ENCODE measurements at places on chromosomes 2 and 18.

GRCh38 chr18:77069482-77069881, 63.1 kb downstream of the MBP start:
- no peak for DNase-seq

DNA sequence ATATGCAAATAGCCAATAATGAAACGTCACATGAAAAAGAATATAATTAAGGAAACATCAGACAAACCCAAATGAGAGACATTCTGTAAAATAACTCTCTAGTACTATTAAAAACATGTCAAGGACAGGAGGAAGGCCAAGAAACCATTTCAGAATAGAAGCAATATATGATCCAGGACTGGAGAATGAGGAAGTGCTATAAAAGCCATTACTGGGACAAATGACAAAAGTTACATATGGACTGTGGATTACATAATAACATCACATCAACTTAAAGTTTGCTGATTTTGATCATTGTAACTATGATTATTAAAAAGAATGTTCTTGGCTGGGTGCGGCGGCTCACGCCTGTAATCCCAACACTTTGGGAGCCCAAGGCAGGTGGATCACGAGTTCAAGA, 81.3 kb downstream of the CRACDL start:
- no peak for DNase-seq

GRCh38 chr2:220959391-220959802, 612.7 kb downstream of the EPHA4 start:
- no peak for DNase-seq

DNA sequence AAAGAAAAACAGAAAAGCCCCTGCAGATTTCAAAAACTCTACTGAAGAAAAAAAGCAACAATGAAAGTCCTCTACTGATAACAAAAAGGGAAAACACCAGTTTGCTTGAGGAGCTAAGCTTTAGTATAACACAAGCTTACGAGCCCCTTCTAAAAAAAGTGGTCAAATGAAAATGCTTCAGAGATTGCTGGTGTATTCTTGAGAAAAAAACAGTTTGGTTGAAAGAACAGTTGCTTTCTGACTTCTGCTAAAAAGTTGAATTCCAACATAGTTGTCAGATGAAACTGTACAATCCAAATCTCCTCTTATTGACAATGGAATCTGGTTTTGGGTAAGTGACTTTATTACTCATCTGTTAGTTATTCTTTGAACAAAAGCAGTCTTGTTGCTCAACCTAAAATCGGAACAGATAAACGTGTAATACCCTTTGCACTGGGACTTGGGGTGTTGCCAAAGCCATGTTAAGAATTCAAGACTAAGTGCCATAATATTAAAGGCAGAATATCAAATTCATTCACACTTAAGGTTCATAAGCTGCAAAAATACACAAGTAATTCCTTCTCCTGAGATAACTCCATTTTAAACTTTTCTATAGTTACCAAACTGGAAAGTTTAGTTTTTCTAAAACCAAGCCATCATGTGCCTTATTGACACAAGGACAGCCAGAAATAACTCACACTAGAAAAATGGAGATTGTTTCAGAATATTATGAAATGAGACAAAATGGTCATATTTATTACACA, 45.3 kb upstream of the SPAG16 start:
- DNase-seq = peak; percentile 95

- no peak for DNase-seq
These were observed 55.0 kb downstream of the APOB start for GRCh38 chr2:20988905-20989304.

GRCh38 chr2:98012561-98012991, 16.8 kb upstream of the TMEM131 start:
- no peak for DNase-seq

GRCh38 chr2:170997893-170998597, 69.0 kb downstream of the GORASP2 start:
- DNase-seq = no peak

- peak; percentile 55 for DNase-seq
These were observed 8.7 kb upstream of the RPRD1A start for GRCh38 chr18:36075862-36076587.

- no peak for DNase-seq
These were observed 22.4 kb downstream of the LHCGR start for GRCh38 chr2:48733067-48733503.

GRCh38 chr18:4172196-4173100, 282.7 kb downstream of the DLGAP1 start:
- DNase-seq = no peak

DNA sequence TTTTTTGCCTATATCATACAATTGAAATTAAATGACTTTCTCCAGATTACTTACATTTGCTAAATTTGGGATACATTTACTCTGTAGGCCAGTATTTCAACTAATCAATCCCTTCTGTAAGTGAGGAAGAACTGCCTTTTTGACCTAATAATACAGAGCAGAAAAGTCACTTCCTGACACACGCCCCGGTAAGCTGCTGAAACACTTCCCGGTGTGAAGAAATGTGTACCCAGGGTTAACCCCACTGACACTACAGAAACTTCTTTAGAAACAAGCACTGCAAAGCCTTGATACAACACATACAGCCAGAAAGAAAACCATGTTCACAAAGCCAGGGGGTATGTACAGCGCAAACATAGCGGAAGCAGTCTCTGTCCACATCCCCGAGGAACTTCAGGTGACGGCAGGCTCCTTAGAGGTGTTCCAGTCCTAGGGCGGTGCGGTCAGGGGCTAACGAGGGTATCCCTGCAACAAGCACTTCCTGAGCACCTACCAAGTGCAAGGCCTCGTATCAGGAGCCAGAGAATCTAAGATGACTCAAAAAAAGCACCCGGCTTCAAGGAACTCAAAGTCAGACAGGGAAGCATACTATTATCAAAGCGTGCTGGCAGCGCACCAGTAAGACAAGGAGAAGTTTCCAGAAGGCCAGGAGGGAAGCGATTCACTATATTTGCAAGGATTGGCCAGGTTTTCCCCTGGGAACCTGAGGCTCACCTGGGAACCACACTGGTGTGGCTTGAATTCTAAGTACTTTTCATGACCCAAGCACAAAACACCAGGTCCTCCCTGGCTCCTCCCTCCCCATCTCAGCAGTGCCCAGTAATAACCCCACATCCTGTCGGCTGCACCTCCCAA, 46.6 kb downstream of the ZNF516 start:
- no peak for DNase-seq

GRCh38 chr2:105798595-105798994, 53.9 kb downstream of the NCK2 start:
- DNase-seq = no peak

- no peak for DNase-seq
These were observed 466.7 kb upstream of the FSHR start for GRCh38 chr2:49621016-49621415.

- DNase-seq = no peak
These were observed 350.2 kb downstream of the RIT2 start for GRCh38 chr18:42765302-42765701.

DNA sequence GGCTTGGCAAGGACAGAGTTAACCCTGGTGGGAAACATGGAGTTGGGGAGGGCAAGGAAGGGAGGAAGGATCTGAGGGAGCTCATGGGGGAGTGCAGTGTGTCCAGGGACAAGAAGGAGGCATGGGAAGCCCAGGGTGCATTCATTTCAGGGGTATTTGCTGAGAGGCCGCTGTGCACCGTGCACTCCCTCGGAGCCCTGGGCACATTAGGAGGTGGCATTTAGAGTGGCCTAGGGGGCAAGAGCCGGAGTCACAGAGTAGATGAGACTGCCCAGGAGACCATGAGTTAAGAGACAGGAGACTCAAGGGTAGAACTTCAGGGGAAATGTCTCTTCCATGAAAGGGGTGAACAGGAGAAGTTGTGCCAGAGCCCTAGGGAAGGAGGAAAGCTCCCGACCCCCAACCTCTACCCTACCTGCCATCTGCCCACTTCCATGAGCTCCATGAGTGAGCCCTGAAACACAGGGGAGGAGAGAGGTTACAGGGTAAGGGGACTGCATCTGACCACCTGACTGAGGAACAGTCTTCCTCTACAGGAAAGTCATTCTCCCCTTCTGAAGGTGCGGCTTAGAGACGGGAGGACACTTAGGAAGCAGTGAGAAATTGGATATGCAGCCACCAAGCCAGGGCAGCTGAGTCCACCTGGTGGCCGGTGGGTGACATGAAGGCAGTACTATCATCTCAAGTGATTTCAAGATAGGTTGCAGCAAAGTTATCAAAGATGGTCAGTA, 58.5 kb upstream of the COPS8 start:
- DNase-seq = peak; percentile 80

- DNase-seq = peak; percentile 30
These were observed 2.4 kb upstream of the RBM45 start for GRCh38 chr2:178109813-178110212.

DNA sequence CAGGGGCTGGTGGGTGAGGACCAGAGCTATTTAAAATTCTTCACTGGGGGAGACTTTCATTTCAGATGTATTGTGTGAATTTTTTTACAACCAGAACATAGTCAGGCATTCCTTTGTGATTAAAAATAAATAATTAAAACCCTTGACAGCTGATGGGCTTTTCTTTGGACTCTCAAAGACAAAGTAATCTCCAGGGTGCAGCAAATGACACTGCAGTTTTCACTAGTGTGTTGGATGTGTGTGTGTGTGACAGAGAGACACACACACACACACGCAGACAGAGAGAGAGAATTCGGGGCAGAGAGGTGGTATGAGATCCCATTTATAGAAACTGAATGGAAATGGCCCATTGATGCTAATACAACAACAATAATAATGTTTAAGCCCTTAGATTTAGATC, 10.3 kb upstream of the GALNT14 start:
- peak; percentile 13 for DNase-seq

DNA sequence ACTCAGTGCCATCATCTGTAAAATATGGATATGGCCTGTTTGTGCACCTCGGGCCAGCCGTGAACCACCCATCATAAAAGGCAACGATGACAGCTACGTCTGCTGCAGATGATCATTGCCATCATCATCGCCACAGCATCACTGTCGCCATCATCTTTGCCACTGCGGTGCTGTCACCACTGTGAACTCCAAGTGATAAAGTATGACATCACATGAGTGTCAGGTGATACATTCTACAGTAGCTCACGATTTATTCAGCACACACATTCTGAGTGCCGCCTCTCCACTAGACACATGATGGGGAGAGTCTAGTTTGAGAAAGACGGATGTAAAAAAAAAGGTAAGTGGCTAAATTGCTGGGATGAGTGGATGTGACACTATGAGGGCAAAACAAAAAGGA, 755.4 kb upstream of the RAB6C start:
- DNase-seq = no peak

GRCh38 chr2:141316606-141317005, 814.2 kb downstream of the LRP1B start:
- peak; percentile 13 for DNase-seq

GRCh38 chr2:105231232-105231619, 10.3 kb upstream of the GPR45 start:
- no peak for DNase-seq

DNA sequence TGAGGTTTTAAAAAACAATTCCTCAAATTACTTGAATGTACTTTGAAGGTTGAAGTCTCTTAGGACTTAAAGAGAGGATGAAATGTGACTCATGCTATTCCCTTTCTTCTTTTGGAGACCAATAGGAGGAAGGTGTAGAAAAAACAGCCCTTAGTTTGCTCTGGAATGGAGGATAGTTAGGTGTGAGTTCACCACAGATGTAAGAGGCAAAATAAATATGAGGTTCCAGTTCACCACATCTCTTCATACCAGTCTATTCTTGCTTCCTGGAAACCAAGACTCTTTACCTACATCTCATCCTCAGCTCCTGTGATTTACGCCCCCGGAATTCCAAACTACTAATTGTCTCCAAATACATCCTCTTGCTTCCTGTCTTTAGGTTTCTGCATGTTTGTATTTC, 77.5 kb upstream of the TTC21B start:
- DNase-seq = peak; percentile 5

- no peak for DNase-seq
These were observed 67.0 kb downstream of the SOCS6 start for GRCh38 chr18:70355620-70356385.

GRCh38 chr2:70698847-70699246, 69.2 kb downstream of the ADD2 start:
- DNase-seq = peak; percentile 77
